ENCODE measurements at places on chromosomes 6 and 20.

DNA sequence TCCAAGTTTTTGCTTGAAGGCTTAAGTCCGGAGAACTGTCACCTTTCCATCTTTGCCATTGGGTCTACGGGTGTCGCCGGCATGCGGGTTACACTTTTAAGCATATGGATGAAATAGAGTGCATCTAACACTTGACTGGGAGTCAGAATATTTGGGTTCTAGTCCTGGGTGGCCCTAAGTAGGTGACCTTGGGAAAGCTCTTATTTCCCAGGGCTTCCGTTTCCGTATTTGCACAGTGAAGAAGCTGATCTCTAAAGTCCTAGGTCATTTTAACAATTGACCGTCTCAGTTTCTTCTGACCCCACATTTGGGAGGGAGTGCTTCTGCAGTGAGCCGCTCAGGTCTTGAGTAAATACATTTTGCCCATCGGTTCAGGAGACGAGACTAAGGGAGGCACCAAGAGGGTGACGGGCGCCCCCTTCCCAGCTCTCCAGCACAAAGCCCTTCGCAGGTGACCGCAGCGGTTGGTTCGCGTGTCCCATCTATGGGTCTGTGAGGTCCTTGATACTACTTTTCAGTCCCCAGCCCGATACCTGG is 651 bp upstream of the BLTP3A start:
- DNase-seq: peak; percentile 83

- peak; percentile 76 for DNase-seq
Observed at GRCh38 chr6:26251354-26252076, 113.5 kb upstream of the BTN3A2 start.

- no peak for DNase-seq
Observed at GRCh38 chr6:63567966-63568365, 4.3 kb upstream of the LOC128125822 start.

DNA sequence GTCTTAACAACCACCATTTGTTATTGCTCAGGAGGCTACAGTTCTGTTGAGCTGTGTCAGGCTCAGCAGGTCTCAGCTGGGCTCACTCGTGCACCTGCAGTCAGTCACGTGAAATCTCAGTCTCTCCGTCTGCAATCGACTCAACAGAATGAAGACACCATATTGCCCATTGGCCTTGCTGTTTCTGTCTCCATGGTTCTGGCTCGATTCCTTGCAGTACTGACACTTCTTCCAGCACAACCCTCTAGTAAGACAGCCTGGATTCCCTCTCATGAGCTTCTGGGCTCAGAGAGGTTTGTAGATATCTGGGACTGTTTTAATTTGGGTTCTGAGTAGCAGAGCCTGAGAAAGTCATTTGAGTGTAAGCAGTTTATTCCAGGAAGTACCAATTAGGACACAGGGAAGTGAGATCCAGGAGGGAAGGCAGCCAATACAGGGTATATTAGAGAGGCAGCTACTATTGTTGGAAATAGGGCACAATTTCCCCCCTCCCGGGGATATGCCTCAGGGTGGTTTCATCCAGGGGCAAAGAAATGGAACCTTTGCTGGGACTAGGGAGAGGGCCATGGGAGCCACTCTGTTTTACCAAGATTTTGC is 87.4 kb upstream of the RALGAPA2 start:
- no peak for DNase-seq

DNA sequence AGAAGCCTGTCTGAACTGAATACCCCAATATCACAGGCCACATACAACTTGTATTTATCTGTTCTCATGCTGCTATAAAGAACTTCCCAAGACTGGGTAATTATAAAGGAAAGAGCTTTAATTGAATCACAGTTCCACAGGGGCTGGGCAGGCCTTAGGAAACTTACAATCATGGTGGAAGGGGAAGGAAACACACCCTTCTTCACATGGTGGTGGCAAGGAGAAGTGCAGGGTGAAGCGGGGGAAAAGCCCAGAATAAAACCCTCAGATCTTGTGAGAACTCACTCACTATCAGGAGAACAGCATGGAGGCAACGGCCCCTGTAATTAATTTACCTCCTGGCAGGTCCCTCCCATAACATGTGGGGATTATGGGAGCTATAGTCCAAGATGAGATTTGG is 50.3 kb upstream of the FNDC1 start:
- DNase-seq: no peak

DNA sequence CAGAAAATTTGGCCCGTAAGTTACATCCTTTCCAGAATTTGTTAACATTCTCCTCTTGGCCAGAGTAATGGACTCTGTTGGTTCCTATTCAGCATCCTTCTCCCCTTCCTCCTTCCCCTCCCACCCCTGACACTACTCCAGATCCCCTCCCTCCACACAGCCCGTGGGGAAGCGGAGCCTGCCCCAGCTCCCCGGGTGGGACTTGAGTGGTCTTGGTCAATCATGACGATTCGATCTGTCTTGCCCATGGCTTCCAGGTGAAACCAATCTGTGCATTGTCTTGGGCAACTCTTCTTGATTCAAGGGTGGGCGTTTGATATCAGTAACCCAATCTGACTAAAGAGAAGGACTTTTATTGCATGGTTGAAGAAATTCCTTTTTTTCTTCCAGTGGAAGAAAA is 143.9 kb downstream of the ANKRD60 start:
- DNase-seq: no peak

GRCh38 chr20:25203871-25204320 is 8.4 kb downstream of the ENTPD6 start:
- no peak for DNase-seq

DNA sequence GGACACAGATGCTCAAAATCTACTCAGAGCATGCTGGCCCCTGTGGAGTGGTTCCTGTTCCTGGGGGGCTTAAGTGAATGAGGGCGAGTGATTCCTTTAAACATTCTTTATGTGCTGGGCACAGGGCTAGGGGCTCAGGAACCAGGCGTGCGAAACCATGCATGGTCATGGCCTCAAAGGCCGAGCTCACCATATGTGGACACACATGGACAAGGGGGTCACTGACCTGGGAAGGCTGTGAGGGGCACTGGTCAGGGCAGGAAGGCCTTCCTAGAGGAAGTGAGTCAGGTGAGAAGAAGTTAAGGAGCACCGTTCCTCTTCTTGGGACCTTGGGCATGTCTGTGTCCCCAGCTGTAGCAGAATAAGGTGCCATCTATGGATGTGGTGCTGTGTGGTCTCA is 74.6 kb upstream of the BHLHE23 start:
- no peak for DNase-seq

DNA sequence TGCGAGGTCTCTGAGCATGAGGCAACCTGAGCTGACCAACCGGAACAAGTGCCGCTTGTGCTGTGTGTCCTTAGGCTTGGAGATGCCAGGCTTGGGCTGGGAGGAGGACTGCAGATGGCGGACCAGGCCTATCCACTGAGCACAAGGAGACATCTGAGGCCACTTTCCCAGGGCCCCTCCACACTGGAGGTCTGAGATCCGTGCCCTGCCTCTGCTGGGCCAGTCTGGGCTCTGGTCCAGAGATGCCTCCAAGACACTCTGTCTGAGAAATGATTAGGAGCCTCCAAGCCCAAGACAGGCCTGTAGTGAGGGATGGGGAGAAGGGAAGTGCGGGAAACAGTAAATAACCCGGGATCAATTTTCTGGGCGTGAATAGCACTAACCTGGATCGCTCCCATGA is 3.0 kb upstream of the MLN start:
- DNase-seq: no peak

DNA sequence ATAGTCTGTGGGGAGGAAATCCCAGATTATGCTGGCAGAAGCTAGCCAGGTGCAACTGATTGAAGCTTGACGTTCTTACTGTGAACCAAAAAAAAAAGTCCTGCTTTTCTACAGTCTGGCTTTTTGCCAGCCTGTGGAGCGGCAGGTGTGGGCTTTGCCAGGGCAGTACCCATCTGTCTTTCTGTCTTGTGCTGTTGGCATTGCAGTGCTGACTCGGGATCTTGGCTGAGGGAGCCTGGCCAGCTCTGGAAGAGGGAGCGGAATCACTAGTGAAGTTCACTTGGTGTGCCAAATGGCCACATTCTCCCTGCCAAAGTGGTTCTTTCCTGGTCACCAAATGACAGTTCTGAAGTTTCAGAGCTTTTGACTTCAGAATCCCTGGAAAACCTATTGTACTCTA is 5.0 kb downstream of the KIF3B start:
- DNase-seq: peak; percentile 93

GRCh38 chr6:143222310-143222709 is 161.6 kb downstream of the AIG1 start:
- no peak for DNase-seq

- DNase-seq: no peak
Observed at GRCh38 chr20:55650657-55651360, 354.5 kb downstream of the CBLN4 start.

DNA sequence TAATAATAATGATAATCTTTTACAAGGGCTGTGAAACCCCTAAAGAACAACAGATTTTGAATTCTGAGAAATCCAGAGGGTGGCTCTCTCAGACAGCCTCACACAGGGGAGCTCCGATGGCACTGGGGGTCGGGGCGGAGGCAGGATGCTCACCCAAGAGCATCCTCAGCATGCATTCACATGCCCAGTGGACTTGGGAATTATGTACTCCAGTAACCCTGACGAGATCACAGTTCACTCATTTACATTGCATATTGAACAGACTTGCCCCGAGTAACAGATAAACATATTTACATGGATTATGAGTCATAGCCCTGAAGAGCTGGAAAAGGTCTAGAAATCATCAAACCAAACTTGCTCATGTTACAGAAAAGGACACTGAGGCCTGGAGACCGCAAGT is 482.7 kb upstream of the JARID2 start:
- no peak for DNase-seq

- no peak for DNase-seq
Observed at GRCh38 chr20:34243377-34243776, 2.2 kb downstream of the ASIP start.

GRCh38 chr6:118875672-118876071 is 18.3 kb upstream of the ASF1A start:
- no peak for DNase-seq

DNA sequence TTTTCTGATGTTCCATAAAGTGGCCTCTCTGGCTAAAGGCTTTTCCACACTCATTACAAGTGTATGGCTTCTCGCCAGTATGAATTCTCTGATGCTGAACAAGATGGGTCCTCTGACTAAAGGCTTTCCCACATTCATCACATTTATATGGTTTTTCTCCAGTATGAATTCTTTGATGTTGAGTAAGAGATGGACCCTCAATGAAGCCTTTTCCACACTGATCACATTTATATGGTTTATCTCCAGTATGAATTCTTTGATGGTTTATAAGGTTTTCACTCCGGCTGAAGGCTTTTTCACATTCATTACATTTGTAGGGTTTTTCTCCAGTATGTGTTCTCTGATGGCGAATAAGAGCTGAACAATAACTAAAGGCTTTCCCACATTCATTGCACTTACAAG is 20.4 kb downstream of the ZNF184 start:
- DNase-seq: no peak

GRCh38 chr20:51667002-51667408 is 101.2 kb downstream of the ATP9A start:
- no peak for DNase-seq

DNA sequence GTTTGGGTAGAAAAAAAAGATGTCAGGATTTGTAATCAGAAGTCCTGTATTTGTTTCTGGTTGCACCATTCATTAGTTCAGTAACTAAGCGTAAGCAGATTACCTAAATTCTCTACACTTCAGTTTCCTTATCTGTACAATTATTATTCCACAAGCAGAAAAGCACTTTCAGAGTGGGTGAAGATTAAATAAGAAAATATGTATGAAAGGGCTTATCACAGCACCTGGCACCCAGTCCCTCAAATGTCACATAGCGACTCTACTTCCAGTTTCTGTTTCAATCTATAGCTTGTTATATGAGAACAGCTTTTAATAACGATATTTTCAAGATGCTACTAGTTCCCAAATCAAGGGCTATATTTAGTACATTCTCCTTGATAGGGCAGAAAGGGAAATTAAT is 31.4 kb downstream of the RGS17 start:
- DNase-seq: no peak

DNA sequence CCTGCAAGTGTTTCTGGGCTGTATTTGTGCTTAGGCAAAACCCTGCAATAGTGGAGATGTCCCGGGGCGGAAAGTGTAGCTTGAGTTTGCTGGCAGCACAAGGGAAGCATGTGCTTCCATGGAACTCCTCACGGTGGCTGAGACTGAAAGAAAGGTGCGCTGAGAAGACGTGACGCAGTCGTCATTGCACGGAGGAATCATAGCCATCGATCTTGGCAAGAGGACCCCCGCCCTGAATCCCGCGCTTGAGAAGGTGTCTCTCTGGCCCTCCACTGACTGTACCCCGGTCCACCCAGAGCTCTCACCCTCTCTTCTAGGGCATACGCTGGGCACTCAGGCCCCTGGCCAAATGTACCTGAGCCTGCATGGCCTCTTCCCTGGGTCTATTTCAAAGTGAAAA is 1081.8 kb upstream of the DEFB115 start:
- DNase-seq: no peak

DNA sequence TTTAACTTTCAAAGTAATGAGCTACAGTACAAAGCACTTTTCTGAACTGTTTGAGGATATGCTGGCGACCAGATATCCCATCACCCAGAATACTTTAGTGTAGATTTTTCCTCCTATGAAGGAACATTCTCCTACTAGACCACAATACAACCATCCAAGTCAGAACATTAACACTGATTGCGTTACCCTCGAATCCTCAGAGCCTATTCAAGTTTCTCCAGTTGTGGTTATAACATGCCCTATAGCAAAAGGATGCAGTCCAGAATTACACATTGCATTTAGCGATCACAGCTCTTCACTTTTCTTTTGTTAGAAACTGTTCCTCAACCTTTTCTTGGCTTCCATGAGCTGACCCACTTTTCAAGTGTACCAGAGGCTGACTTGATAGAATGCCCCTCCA is 87.4 kb upstream of the SOX4 start:
- DNase-seq: no peak

- DNase-seq: no peak
Observed at GRCh38 chr6:31332637-31333602, 24.1 kb downstream of the HLA-B start.

GRCh38 chr6:3294396-3294795 is 35.6 kb downstream of the PSMG4 start:
- DNase-seq: no peak

DNA sequence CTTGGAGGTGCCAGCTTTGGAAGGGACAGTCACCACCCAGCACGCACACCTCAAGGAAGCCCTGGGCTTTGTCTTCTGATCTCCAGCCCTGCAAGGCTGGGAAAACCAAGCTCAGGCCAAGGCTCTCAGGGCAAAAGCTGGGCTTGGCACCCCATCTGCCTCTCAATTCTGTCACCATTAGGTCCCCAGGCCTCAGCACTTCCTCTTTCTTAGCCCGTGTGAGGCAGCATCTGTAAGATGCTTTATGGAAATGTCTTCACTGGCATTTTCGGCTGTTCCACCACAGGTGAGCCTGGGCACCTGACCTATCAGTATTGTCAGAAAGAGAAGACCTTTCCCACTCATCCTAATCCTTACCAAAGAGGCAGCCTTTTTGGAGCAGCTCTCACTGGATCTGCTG is 24.6 kb downstream of the GMEB2 start:
- DNase-seq: no peak

- DNase-seq: no peak
Observed at GRCh38 chr6:25086500-25087091, 150.8 kb upstream of the RIPOR2 start.

- no peak for DNase-seq
Observed at GRCh38 chr6:114605656-114606055, 262.8 kb upstream of the HS3ST5 start.
